ENCODE measurements at places on chromosomes 13 and 19. TPM values are rescaled to one million over a fixed set of nuclear protein-coding genes. Genes with fewer than 3 reads are reported as not detected.

Gene ASPDH
- not detected for total RNA-seq

Gene STARD13
- 3.0 TPM for total RNA-seq

Gene GFY
- total RNA-seq: not detected

Gene TRMT1
- 35.7 TPM for total RNA-seq

Gene KL
- total RNA-seq: not detected

Gene CCNA1
- 11.1 TPM for total RNA-seq

Gene IGFL2
- total RNA-seq: 16.6 TPM

Gene WDR87
- total RNA-seq: not detected

Gene FLT1
- total RNA-seq: 0.21 TPM

Gene FGF22
- total RNA-seq: not detected

Gene ITGBL1
- total RNA-seq: 0.63 TPM

Gene TBC1D17
- total RNA-seq: 15.0 TPM

Gene CCDC169
- total RNA-seq: 1.2 TPM

Gene ZNF850
- 3.9 TPM for total RNA-seq

Gene CDC16
- total RNA-seq: 23.1 TPM

Gene PTGIR
- 0.05 TPM for total RNA-seq

Gene KIR3DL2
- not detected for total RNA-seq

Gene LAIR2
- not detected for total RNA-seq

Gene RGL3
- total RNA-seq: not detected

Gene GAPDHS
- total RNA-seq: not detected

Gene ZNF626
- total RNA-seq: 5.0 TPM

Gene RASIP1
- 3.0 TPM for total RNA-seq

Gene SIAH3
- total RNA-seq: not detected

Gene ZNF581
- total RNA-seq: 30.8 TPM

Gene FCGBP
- total RNA-seq: 0.23 TPM

Gene ZNF682
- total RNA-seq: 1.3 TPM

Gene MBD3L3
- not detected for total RNA-seq

Gene CBY2
- total RNA-seq: not detected

Gene RLN3
- total RNA-seq: not detected

Gene ZNF175
- 0.19 TPM for total RNA-seq

Data from airway epithelial cell (primary cell).